ENCODE measurements at places on chromosomes 2 and 18. TPM values are rescaled to one million over a fixed set of nuclear protein-coding genes. Genes with fewer than 3 reads are reported as not detected.
A peak's percentile ranks its signal among the peaks of the same experiment; 100 is the strongest.

DNA sequence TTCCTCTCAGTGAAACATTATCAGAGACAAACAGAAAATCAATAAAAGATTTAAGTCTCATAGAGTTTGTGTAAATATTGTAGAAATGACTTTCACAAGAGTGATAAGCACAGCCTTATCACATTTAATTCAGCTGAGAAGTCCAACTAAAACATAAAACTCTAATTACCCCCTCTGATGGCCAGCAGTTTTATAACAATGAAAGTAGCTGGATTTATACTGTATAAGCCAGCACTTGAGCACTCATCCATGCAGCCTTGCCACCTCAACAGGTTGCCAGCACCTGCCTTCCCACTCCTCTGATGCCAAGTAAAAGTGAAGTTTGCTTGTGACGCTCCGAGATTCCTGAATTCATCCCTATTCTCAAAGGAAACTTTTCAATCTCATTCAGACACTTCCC lies 103.0 kb upstream of the STK39 start:
- DNase-seq, result no peak
- no peak overlapping the region for H3K4me3 ChIP-seq
- no peaks in the 10 kb centered on the region for H3K4me1 ChIP-seq

DNA sequence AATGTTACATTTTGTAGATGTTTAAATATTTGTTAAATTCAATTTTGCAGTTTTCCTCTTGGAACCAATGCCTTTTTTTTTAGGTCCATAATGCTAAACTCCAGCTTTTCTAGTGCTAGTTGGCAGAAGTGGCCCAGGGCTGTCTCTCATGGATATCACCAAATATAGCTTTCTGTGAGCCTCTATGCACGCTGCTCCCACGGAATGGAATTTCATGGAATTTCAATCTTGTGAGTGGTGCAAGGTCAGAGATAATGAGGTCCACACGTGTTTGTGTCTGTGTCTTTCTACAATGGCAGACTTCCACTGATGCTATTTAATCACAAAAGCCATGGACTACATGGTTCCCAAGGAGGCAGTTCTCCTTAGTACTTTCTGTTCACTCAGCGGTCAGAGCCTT lies 191.5 kb upstream of the PARD3B start:
- H3K27me3 ChIP-seq, result no peaks in the 10 kb centered on the region
- no peaks in the 10 kb centered on the region for H3K4me1 ChIP-seq
- no peak overlapping the region for H3K27ac ChIP-seq
- no peaks in the 10 kb centered on the region for H3K36me3 ChIP-seq
- DNase-seq, result no peak
- H3K4me3 ChIP-seq, result no peak overlapping the region

DNA sequence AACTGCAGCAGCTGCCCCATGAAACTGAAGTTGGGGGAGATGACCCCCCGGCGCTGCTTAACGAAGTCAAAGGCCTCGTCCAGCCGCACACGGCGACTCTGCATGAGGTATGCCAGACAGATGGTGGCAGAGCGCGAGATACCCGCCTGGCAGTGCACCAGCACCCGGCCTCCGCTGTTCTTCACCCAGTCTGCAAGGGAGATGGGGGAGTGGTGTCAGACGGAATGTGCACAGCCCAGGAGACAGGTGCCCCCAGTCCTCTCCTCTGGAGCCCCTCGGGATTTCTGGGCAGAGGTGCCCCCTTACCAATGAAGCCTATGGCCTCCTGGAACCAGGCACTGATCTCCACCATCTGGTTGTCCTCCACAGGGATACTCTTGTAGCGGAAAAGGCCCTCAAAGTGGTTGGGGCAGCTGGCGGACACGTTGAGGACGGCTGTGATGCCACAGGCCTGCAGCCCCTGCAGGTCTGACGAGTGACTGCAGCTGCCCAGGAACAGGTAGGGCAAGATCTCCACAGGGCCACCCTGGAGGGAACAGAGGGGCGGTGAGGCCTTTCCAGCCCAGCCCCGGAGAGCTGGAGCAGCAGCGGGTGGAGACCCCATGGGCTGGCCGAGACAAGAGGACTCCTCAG lies 1.3 kb downstream of the DUSP2 start:
- H3K4me1 ChIP-seq, result peaks cover 11% of the 10 kb centered on the region
- no peak for DNase-seq
- H3K36me3 ChIP-seq, result no peaks in the 10 kb centered on the region
- H3K27ac ChIP-seq, result no peak overlapping the region
- no peaks in the 10 kb centered on the region for H3K27me3 ChIP-seq

DNA sequence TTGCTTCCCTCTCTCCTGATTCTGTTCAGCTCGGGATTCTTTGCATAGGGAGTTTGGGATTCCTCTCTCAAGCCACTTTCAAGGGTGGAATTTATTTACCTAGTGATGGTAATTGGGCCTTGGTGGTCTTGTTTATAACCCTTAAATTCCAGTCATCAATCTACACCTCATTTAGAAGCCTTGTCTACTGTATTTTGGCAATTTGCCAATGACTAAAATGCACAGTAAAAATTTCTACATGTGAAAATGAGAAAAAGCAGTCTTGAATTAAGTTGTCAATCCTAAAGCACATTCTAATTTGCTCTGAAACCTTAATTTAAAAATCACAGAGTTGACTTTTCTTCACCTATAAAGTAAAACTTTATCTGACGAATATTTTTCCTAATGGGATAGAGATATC lies 749.2 kb upstream of the CRIM1 start:
- H3K4me1 ChIP-seq, result no peaks in the 10 kb centered on the region
- no peak overlapping the region for H3K4me3 ChIP-seq
- DNase-seq, result no peak
- H3K27me3 ChIP-seq, result no peaks in the 10 kb centered on the region

- no peaks in the 10 kb centered on the region for H3K27me3 ChIP-seq
- H3K36me3 ChIP-seq, result no peaks in the 10 kb centered on the region
- no peaks in the 10 kb centered on the region for H3K4me1 ChIP-seq
- no peak for DNase-seq
- H3K27ac ChIP-seq, result no peak overlapping the region
Observed at GRCh38 chr2:53317861-53318260, 449.7 kb upstream of the CHAC2 start.

DNA sequence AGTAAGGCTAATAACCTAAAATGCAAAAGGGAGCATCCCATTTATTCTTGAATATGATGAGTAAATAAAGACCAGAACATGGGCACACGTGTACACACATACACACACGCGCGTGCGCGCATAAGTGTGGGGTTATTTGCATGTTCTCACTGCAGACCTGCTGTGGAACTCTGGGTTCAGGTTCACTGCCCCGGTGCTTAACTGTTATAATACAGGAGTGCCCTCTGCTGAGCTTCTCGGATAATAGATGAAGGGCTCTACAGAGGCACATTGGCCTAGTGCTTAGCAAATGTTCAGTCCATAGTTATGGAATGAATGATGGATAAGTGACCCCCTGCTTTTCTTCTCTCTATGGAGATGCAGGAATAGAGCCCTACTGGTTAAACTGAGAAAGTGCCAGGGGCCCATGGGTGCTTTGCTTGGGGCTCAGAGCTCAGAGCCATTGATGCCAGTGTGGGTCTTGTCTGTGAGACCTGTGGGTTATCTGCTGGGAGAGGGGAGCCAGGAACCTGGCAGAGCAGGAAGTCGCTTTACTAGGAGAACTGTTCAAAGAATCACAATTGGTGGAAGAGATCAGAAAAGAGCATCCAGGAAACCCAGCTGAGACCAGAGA lies 3.6 kb upstream of the ARL4C start:
- H3K4me1 ChIP-seq, result peaks cover 6% of the 10 kb centered on the region
- DNase-seq, result peak; percentile 36
- H3K27me3 ChIP-seq, result no peaks in the 10 kb centered on the region
- no peak overlapping the region for H3K4me3 ChIP-seq
- no peaks in the 10 kb centered on the region for H3K36me3 ChIP-seq
- H3K27ac ChIP-seq, result no peak overlapping the region

DNA sequence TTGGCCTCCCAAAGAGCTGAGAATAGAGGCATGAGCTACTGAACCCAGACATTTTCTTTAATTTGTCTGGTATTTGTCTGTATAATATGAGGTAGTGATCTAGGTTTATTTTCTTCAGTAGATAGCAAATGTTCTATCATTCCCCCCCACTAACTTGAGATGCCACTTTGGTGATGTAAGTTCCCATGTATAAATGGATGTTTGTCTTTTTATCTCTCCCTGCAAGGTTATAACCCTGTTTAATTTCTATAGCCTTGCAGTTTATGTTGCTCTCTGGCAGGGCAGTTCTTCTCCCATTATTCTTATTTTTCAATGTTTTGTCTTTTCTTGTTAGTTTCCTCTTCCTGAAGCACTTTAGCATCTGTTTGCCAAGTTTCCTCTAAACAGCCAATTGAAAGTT lies 39.1 kb upstream of the MAP4K4 start:
- H3K36me3 ChIP-seq, result no peaks in the 10 kb centered on the region
- DNase-seq, result no peak
- no peak overlapping the region for H3K4me3 ChIP-seq
- H3K27me3 ChIP-seq, result no peaks in the 10 kb centered on the region
- no peaks in the 10 kb centered on the region for H3K4me1 ChIP-seq

GRCh38 chr2:38653380-38653714 lies 12.6 kb upstream of the GALM start:
- no peaks in the 10 kb centered on the region for H3K36me3 ChIP-seq
- H3K4me3 ChIP-seq, result no peak overlapping the region
- no peaks in the 10 kb centered on the region for H3K27me3 ChIP-seq
- DNase-seq, result no peak
- H3K27ac ChIP-seq, result no peak overlapping the region
- no peaks in the 10 kb centered on the region for H3K4me1 ChIP-seq

GRCh38 chr18:36392979-36393287 lies 95.4 kb downstream of the FHOD3 start:
- peak overlapping the region; percentile 2 for H3K4me3 ChIP-seq
- peak overlapping the region; percentile 87 for H3K27ac ChIP-seq
- H3K27me3 ChIP-seq, result no peaks in the 10 kb centered on the region
- H3K36me3 ChIP-seq, result no peaks in the 10 kb centered on the region
- no peak for DNase-seq

- H3K27me3 ChIP-seq, result no peaks in the 10 kb centered on the region
- no peak within 1 kb of the TSS for H3K27ac ChIP-seq
- H3K36me3 ChIP-seq, result no peaks in the 10 kb centered on the region
- peak within 1 kb of the TSS; percentile 64 for H3K4me3 ChIP-seq
- DNase-seq, result peak; percentile 17
Observed at GRCh38 chr2:181656450-181657291, at the start of gene CERKL. CERKL (minus strand) TSS chr2:181657105; CDS start chr2:181657006, 99 bp downstream.

GRCh38 chr18:32324181-32324580 lies 134.3 kb downstream of the MEP1B start:
- H3K4me3 ChIP-seq, result no peak overlapping the region
- no peaks in the 10 kb centered on the region for H3K4me1 ChIP-seq
- DNase-seq, result no peak

- H3K27ac ChIP-seq, result no peak overlapping the region
- H3K36me3 ChIP-seq, result no peaks in the 10 kb centered on the region
- DNase-seq, result no peak
- no peaks in the 10 kb centered on the region for H3K27me3 ChIP-seq
Observed at GRCh38 chr2:12979066-12979465, 262.3 kb downstream of the TRIB2 start.

DNA sequence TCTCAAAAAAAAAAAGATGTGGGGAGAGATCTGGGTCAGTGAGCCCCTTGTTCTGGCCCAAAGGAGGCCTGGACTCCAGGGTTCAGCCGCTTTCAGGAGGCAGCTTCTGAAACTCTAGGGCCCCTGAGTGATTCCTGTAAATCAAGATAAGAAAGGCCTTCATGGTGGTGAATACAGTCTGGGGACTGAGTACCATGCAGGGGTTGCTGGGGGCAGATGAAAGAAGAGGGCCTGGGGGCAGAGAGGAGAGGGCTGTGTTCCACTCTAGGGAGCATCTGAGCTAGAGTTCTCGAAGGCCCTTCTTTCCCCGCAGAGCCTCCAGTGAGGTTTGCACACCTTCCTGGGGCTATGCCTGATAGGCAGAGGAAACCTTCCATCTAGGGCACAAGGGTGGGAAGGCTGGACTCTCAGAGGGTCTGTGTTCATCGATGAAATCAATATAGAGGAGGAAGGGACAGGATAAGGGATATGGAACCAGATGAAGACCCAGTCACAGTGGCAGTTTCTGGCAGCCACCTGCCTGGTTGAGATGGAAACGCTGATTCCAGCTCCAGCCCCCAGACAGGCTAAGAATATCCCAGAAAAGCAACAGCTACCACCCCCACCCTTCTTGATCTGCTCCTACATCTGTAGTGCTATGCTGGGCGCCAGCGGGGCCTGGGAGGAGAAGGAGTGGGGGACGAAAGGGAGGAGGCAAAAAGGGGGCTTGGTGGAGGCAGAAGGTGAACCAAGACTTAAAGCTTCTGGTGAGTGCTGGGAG lies 4.7 kb upstream of the CDK5R2 start:
- no peaks in the 10 kb centered on the region for H3K36me3 ChIP-seq
- peaks cover 52% of the 10 kb centered on the region for H3K27me3 ChIP-seq
- H3K27ac ChIP-seq, result no peak overlapping the region
- H3K4me1 ChIP-seq, result peaks cover under 1% of the 10 kb centered on the region
- H3K4me3 ChIP-seq, result no peak overlapping the region

- no peak for DNase-seq
- no peak overlapping the region for H3K27ac ChIP-seq
- no peaks in the 10 kb centered on the region for H3K36me3 ChIP-seq
Observed at GRCh38 chr2:240033330-240033678, 3.1 kb upstream of the OR6B2 start.

DNA sequence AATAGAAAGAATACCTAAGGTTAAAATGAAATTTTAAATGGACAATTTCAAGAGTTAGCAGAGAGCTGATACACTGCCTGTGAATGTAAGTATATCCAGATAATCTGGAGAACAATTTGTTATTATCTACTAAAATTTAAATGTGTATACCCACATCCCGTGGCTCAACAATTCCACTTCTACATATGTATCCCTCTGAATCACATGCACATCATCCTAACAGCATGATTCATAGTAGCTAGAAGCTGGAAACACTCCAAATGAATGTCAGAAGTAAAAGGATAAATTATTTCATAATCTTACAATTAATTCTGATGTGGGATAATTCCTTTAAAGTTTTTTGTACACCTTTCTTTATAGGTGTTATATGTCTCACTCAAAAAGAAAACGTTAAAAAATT lies 87.9 kb downstream of the CNTNAP5 start:
- H3K27me3 ChIP-seq, result no peaks in the 10 kb centered on the region
- H3K4me3 ChIP-seq, result no peak overlapping the region
- H3K4me1 ChIP-seq, result no peaks in the 10 kb centered on the region
- no peak overlapping the region for H3K27ac ChIP-seq
- H3K36me3 ChIP-seq, result no peaks in the 10 kb centered on the region

GRCh38 chr18:11150271-11150615 lies 874 bp upstream of the PIEZO2 start:
- no peaks in the 10 kb centered on the region for H3K36me3 ChIP-seq
- no peak for DNase-seq
- peak overlapping the region; percentile 72 for H3K4me3 ChIP-seq
- H3K27ac ChIP-seq, result no peak overlapping the region
- H3K4me1 ChIP-seq, result no peaks in the 10 kb centered on the region

GRCh38 chr2:140892436-140892835 lies 1238.4 kb downstream of the LRP1B start:
- no peak overlapping the region for H3K4me3 ChIP-seq
- no peaks in the 10 kb centered on the region for H3K27me3 ChIP-seq
- H3K4me1 ChIP-seq, result no peaks in the 10 kb centered on the region

- no peaks in the 10 kb centered on the region for H3K27me3 ChIP-seq
- H3K4me1 ChIP-seq, result no peaks in the 10 kb centered on the region
Observed at GRCh38 chr2:124566518-124566970, 541.5 kb downstream of the CNTNAP5 start.

DOCK10 gene
- total RNA-seq, result 4.4 TPM

MXD1 gene
- total RNA-seq, result 11.9 TPM

ABCG5 gene
- not detected for total RNA-seq

SCYGR4 gene
- total RNA-seq, result not detected

CLEC4F gene
- 0.64 TPM for total RNA-seq

Measured in psoas muscle (tissue), 8 donors.